ENCODE measurements at places on chromosomes 3 and 15.

DNA sequence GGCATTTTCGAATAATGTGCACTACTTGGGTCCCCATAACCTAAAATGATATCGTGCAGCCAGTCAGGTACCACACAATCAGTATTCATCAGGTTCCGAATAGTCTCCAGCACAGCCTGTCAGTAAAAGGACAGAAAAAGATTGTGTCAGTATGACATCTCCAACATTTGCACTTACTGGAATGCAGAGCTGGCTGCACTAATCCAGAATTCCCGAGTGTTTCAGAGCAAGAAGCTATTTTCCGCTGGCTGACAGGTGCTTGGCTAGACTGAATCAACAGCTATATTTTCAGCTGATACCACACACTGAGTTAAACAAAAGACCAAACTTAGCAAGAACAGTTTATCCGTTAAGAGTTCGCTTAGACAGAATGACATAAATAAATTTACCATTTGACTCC is 68.8 kb downstream of the AQR start:
- DNase-seq = no peak

GRCh38 chr3:160135851-160136250 is 89.4 kb upstream of the C3orf80 start:
- no peak for DNase-seq

DNA sequence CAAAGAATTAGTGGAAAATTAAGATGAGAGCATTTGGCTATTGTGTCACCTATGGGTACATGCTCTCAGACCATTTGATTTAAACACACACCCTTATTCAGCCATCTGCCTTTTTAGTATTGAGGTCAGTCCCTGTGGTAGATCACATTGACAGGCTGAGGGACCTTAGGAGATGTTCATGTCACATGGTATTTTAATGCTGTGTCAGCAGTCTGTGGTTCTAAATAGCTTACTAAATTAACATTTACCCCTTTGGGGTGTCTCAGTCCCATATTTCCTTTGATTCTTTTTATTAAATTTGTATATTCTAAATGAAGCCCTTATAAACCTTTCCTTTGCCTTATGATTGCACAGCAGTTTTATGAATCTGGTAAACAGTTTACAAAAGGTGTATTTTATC is 2.3 kb downstream of the RBM5 start:
- no peak for DNase-seq

DNA sequence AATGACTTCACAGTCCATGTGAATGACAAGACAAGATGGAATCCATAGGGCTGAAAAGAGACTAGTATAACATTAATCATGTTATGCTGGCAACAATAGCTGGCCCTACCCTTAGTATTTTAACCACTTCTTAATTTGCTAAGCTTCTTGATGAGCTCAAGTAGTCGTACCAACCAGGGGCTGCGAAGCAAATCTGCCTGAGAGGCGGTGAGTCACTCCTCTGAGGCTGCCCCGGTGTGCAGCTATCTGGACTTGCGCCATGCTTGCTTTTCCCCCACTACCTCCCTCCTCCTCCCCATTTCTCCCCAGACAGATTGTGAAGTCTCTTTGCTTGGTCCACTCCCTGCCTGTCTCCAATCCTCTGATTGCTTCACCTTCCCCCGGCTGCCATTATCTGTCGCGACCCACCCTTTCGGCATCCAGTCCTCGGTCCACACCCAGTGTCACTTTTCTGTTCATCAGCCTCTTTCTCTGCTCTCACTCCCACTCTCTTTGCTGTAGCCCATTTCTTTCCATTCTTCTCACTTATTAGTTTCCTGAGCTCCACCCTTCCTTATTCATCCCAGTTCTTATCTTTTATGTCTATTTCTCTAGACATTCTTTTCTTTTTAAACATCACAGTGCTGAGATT is 42.7 kb downstream of the DUT start:
- DNase-seq = no peak

GRCh38 chr15:73628102-73628501 is 5.1 kb downstream of the NPTN start:
- DNase-seq = no peak

GRCh38 chr15:71565006-71565405 is 245.3 kb upstream of the NR2E3 start:
- DNase-seq = no peak

DNA sequence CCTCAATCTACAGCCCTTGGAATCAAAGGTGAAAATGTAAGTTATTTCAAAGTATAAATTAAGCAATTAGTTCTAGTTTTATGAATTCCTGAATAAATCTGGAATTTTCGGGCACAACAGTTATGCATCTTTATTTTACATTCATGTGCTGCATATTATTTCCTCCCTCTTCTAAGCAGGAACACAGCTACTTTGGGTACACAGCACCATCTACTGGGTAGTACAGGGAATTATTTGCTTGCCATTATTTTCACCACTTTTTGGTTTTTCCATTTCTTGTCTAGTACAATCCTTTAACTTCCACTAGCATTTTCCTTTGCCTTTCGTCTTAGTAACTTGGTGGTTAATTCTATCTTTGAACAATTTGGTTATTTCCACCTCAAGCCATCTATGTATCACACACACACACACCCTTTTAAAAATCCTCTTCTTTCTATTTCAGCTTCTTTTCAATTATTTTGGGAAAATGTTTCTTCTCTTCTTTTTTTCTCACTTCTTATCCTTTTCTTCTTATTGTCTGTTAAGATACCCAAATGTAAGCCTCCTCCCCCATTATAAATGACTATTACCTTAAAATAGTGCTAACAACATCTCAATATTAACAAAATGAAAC is 451.0 kb downstream of the MFSD1 start:
- DNase-seq = peak; percentile 56
